ENCODE measurements at places on chromosomes 11 and 22.
A peak's percentile ranks its signal among the peaks of the same experiment; 100 is the strongest.

- DNase-seq: peak; percentile 21
These were observed 1.4 kb upstream of the OSBPL5 start for GRCh38 chr11:3166268-3167142.

GRCh38 chr11:17014833-17015626 is 816 bp upstream of the PLEKHA7 start:
- peak; percentile 66 for DNase-seq

DNA sequence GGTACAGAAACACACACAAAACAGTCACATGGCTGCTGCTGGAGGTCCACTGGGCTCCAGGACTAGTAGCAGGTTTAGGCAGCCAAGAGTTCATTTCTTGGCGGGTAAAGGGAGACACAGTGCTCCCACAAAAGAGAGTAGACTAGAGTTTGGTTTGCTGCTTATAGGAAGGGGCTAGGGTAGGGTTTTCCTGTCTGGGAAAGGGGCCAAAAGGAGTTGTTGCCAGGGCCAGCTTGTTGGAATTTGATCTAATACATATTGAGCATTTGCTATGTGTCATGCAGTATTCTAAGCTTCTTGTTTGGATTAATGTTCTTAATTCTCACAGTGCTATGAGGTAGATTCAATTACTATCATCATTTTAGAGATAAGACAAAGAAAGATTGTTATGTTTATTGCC is 195.1 kb upstream of the PLET1 start:
- DNase-seq: no peak

GRCh38 chr11:9688716-9689511 is 25.0 kb downstream of the SWAP70 start:
- no peak for DNase-seq

GRCh38 chr22:32050678-32051515 is 7.8 kb downstream of the SLC5A1 start:
- DNase-seq: peak; percentile 47

DNA sequence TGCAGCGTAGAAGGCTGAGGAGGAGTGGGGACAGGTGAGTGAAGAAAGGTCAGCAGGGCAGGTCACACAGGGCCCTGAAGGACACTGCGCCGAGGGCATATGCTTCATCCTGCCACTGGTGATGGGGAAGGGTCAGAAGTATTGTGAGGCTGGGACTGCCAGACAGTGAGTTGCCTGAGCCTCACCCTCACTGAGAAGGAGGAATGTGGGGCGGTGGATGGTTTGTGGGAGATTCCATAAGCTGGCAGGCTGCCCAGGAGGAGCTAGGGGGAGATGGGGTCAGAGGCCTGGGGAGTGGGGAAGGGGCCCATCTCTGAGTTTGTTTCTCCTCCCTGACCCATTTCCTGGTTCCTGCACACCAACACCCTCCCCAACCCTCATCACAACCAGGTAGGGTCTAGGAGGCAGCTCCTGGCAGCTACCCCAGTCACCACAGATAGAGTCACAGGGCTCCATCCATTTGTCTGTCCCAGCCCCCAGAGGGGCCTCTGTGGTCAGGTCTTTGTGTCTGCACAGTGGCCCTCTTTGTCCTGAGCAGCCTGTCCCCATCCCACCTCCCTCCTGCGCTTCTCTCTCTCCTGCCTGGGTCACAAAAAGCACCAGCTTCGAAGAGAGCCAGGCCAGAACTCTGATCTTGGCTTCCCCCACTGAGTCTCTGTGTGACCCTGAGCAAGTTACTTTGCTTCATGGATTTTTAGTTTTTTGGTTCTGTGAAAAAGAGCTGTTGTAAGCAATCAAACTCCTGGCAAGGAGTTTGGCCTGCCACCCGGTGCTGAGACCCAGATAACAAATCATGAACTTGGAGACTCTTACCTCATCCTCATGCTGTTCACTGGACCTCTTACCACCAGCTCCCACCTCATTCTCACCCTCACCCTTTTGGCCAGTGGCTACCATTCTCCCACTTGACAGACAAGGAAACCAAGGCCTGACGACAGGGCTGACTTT is 4.6 kb upstream of the P2RY2 start:
- no peak for DNase-seq

- no peak for DNase-seq
These were observed 25.4 kb upstream of the MYO18B start for GRCh38 chr22:25716637-25717036.

- DNase-seq: no peak
These were observed 165.0 kb upstream of the MTNR1B start for GRCh38 chr11:92804388-92804966.

DNA sequence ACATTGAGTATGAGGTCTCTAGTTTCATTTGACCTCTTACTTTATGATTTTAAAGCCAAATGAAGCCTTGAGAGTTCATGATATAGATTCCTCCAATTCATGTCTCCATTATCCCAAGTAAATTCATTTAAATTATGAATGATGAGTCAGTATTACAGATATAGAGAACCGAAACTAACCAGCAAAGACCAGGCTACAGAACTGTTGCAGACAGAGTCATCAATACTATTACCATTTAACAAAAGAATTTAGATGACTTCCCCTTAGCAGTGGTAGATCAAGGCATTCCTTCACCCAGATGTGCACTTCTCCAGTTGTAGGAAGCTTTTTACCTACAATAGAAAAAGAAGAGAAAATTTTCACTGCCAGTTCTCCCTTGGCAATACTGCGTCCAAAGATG is 11.8 kb upstream of the CCDC89 start:
- DNase-seq: no peak

DNA sequence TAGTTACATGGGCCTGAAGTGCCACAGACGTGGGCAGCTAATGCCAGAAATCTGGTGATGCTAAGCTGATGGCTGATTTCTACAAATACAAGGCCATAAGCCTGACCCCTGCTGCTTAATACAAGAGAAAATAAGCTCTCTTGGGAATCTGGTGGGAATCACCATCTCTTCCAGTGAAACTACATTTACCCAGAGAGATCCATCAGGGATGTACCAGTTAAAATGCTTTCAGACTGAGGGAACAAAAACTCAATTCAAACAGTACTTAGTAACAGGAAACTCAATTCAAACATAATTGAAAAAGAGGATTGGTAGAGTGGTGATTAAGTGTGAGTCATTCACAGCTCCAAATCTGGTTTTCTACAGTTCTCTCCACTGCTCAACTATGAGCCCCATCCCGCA is 1.7 kb upstream of the CAVIN3 start:
- no peak for DNase-seq

DNA sequence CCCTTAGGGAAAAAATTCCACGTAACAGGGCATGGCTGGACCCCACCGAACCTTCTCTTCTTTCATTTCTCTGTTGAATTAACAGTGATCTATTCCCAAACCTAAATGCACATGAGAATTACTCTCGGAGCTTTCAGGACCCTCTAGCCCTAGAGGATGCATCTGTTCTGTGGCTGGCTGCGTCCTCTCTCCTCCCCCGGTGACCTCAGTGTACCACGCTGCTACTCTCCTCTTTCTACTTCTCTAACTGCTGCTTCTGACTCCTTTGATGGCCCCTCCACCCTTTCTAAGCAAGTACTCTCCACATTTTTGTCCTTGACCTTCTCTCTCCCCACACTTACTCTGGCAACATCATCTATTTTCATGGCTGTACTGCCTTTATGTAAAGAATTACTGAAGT is 12.1 kb upstream of the APOA1 start:
- no peak for DNase-seq

GRCh38 chr11:85313741-85314140 is 313.4 kb downstream of the DLG2 start:
- no peak for DNase-seq

DNA sequence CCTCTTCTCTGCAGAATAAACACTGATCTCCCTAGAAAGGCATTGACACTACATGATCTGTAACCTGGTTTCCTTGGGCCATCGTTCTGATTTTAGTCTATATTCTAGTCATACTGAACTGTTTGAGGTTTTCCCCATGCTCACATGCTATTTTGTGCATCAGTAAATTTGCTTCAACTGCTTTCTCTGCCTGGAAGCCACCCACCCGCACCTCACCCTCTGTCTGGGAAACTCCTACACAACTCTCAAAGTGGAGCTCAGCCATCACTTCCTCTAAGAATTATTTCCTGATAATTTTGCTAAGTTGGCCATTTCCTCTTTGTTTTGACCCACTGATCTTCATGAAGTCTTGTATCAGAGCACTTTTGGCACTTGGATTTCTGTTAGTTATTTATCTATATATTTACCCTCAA is 36.1 kb downstream of the MMP20 start:
- no peak for DNase-seq

- peak; percentile 74 for DNase-seq
These were observed 2.9 kb downstream of the C1QTNF5 start for GRCh38 chr11:119337581-119338317.

DNA sequence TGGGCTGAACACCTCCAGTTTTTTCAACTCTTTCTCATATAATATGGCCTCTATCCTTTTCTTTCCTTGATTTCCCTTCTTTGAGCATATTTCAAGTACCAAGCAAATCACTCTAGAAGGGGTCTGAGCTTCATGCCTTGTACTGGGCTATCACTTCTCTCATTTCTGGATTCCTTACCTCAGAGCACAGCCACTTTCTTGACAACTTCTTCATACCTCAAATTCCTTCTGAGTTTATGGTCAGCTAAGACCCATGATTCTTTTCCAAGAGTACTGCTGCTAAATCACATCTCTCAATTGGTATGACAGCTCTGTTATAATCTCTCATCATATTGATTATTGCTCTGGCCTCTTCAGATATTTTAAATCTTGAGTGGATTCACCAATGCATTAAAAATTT is 224.8 kb upstream of the ZBED5 start:
- DNase-seq: no peak

- DNase-seq: no peak
These were observed 11.7 kb downstream of the MIAT start for GRCh38 chr22:26669060-26669481.

- DNase-seq: no peak
These were observed 3.2 kb downstream of the CTSD start for GRCh38 chr11:1760351-1761109.

- no peak for DNase-seq
These were observed 21.5 kb upstream of the LINC01488 start for GRCh38 chr11:69459848-69460539.

GRCh38 chr11:117026593-117027330 is 71.5 kb downstream of the SIK3 start:
- DNase-seq: no peak

DNA sequence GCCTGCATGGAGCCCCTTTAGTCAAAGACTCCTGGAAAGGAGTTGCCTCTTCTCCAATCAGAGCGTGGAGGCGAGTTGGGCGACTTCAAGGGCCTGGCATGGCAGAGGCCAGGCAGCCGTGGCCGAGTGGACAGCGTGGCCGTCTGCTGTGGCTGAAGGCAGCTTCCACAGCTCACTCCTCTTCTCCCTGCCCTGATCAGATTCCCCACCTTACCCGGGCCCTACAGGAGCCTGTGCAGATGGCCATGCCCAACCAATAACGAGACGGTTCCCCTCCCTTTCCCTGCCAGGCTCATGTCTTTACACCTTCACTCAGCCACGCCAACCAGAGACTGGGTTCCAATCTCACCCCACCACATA is 20.0 kb upstream of the SLC22A12 start:
- DNase-seq: no peak
